ENCODE measurements at places on chromosomes 4 and X. TPM values are rescaled to one million over a fixed set of nuclear protein-coding genes. Genes with fewer than 3 reads are reported as not detected.

MSN gene
- 509 TPM for total RNA-seq

SYTL5 gene
- total RNA-seq, result not detected

PLAC8 gene
- 0.33 TPM for total RNA-seq

ZDHHC15 gene
- 0.13 TPM for total RNA-seq

AREG gene
- 0.32 TPM for total RNA-seq

C1QTNF7 gene
- total RNA-seq, result not detected

GRCh38 chr4:117821834-117822233, 212.5 kb upstream of the NDST3 start:
- DNase-seq, result no peak

DNA sequence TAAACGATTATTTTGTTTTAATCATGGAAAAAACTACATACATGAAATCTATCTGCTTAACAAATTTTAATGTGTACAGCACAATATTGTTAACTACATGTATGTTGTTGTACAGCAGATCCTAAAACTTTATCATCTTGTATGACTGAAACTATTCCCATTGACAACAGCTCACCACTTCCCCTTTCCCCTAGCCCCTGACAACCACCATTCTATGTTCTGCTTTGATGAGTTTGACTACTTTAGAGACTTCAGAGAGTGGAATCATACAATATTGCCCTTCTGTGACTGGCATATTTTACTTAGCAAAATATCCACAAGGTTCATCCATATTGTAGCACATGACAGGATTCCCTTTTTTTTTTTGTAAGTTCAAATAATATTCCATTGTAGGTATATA, 185.9 kb downstream of the CFAP299 start:
- DNase-seq, result no peak

DNA sequence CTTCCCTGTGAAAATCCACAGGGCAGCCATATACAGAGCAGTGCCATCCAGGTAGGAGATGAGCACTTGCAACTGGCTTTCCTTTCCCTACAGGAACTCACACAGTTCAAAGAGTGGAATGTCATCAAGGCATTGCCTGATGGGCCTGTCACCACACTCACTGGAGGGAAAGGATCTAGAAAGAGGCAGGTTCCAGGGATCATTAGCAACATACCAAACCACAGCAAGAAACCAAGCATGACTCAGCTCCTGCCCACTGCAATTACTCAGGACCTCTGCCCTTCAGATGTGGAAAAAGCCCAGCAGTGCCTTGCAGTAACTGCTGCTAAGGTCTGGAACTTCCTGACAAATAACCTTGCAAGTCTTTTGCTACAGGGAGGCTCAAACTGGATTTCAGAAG, 101.2 kb downstream of the ZNF674 start:
- DNase-seq, result peak; percentile 50

DNA sequence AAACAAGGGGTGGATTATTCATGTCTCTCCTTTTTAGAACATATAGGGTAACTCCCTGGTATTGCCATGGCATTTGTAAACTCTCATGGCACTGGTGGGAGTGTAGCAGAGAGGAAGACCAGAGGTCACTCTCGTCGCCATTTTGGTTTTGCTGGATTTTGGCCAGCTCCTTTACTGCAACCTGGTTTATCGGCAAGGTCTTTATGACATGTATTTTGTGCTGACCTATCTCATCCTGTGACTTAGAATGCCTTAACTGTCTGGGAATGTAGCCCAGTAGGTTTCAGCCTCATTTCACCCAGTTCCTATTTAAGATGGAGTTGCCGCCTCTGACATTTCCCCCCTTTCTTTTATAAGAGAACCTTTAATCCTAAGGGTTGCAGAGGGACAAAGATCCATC, 45.8 kb downstream of the MGST2 start:
- DNase-seq, result peak; percentile 32

DNA sequence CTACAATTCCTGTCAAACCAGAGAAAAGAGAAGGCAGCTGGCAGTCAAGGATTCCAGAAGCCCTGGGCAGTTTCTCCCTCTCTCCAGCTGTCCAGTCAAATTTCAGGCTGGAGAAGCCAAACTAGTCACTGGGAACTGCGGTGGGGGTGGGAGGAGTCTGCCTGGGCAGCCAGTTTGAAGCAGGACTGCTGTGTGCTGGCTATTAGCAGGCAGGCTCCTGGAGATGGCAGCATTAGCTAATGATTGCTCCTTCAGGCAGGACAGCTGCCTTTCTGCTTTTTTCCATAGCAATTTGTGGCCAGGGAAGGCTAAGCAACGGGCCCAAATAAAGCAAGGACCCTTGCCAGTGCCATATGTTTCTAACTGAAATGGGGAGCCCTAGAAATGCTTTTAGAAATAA, 44.7 kb upstream of the FGF13 start:
- no peak for DNase-seq

Measured in pulmonary artery endothelial cell (primary cell).